Femur (tissue), 1 donor: ENCODE measurements at places on chromosomes 3 and 15.

- DNase-seq: no peak
Measured at GRCh38 chr15:62208884-62209283, 43.8 kb upstream of the C2CD4B start.

GRCh38 chr3:96012939-96013338 lies 801.5 kb upstream of the EPHA6 start:
- DNase-seq: no peak

- no peak for DNase-seq
Measured at GRCh38 chr3:115040673-115041286, 106.3 kb downstream of the ZBTB20 start.

DNA sequence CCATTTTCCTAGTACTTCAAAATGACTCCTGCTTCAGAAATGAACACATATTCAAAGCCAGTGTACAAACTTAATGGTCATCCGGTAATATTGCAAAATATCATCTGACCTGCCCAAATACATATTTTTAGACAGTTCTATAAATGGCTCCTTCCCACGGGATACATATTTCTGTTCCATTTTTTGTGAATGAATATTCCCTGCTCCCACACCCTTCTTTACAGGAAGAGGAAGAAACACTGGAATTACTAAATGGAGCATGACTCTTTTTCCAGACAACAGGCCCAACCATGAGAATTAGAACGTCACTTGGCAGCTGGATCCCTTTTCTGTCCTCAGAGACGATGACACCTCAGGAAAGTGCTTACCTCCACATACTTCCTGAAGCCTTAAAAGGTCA lies 38.0 kb upstream of the CBLB start:
- peak; percentile 70 for DNase-seq

- no peak for DNase-seq
Measured at GRCh38 chr3:47663630-47664240, 85.1 kb upstream of the CSPG5 start.

DNA sequence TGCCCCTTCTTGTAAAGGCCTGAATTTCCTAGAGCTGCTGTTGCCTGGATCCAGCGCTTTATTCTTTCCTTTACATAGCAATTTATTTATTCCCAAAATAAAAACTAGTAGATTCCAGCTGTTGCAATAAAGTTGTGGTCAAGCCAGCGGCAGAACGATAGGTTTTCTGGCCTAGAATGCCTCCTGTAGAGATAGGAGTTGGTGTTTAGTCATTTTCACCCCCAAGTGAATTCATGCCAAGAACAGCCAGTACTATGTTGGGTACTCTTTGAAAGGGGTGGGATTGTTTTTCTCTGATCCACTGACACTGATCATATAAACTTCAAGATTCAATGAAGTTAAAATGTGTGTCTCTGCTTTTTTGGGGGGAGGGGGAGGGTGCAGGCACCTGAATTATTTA lies 69.7 kb downstream of the KLHL25 start:
- DNase-seq: no peak

DNA sequence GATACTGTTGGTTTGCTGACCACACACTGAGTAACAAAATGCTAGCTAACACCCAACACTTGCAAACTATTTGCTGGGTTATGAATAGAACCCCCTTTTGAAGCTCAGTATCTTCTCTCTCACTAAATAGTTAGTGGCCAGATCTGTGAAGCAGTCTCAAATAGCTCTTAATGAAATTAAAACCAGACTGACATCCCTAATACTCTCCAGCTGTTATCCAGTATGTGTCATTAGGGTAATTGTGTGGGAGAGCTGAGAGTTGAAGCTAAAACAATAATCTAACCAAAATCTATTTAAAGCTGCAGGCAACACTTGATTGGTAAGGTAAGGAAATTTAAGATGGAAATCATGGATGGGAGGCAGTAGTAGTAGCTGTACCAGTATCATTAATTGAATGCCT lies 110.4 kb upstream of the RORA start:
- no peak for DNase-seq

- DNase-seq: no peak
Measured at GRCh38 chr3:139311557-139311956, 32.3 kb upstream of the MRPS22 start.

DNA sequence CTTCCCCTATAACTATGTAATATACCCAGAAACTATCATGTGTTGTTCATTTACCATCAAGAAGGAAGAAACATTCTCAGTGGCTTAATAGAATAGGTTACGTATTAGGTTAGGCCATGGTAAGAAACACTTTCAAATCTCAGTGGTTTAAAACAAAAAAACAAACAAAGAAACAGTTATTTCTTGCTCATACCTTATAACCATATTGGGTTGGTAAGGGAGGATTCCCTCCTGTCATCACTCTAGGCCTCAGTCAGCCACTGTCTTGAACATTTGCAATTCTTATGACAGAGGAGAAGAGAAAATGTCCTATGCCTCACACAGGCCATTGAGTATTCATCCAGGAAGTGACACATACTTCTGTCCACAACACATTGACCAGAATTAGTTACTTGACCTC lies 727.7 kb upstream of the NECTIN3 start:
- DNase-seq: no peak

DNA sequence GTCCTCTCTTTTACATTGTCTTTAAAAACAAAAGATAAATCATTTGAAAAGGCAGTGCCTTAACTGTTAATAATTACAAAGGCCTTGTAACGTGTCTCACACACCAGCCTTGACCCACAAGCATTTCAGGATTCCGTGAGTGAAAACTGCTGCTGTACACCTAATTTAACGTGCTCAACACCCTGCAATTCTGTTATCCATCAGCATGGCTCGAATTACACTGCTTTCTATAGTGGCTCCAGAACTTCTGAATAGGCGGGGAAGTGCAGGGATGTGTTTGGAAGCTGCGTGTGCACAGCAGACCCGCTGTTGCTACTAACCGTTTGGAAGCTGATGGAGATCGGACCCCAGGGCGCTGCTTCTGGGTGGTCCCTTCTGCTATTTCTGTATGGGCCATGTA lies 9.9 kb upstream of the ETFA start:
- DNase-seq: no peak

- no peak for DNase-seq
Measured at GRCh38 chr3:17047162-17047561, 162.4 kb downstream of the PLCL2 start.

- DNase-seq: no peak
Measured at GRCh38 chr3:152208439-152208838, 60.3 kb upstream of the MBNL1 start.

DNA sequence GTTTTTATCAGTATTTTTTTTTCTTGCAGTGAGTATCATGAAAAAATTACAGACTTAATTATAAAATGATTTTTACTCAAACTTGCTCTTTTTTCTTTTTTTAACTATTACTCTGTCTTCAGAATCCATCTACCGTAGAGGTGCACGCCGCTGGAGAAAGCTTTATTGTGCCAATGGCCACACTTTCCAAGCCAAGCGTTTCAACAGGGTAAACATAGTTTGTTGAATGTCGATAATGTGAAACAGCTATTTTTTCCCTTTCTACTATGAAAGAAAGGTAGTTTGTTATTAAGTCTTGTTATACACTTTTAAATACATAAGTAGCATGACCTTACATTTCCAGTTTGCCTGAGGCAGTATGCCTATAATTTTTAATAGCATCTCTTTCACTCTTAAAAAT lies 45.6 kb downstream of the PRKCI start:
- DNase-seq: no peak

- DNase-seq: no peak
Measured at GRCh38 chr3:188824566-188824965, 347.2 kb upstream of the TPRG1 start.

DNA sequence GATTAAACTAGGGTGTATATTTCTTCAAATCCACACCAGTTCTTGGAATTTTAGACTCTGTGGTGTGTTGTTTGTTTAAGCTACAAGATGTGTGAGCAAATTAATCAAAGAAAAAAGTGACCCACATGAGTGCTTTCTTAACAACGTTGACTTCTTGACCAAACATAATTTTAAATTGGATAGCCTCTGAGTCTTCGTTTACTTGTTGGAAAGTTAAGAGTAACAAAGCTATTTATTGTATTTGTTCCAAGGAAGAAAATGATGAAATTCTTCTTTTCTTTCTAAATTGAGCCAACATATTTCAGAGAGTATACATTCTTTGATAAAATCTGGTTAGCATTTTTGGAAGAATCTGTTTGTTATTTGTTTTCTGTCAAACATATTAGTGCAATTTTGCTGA lies 99.9 kb upstream of the IGSF10 start:
- no peak for DNase-seq

DNA sequence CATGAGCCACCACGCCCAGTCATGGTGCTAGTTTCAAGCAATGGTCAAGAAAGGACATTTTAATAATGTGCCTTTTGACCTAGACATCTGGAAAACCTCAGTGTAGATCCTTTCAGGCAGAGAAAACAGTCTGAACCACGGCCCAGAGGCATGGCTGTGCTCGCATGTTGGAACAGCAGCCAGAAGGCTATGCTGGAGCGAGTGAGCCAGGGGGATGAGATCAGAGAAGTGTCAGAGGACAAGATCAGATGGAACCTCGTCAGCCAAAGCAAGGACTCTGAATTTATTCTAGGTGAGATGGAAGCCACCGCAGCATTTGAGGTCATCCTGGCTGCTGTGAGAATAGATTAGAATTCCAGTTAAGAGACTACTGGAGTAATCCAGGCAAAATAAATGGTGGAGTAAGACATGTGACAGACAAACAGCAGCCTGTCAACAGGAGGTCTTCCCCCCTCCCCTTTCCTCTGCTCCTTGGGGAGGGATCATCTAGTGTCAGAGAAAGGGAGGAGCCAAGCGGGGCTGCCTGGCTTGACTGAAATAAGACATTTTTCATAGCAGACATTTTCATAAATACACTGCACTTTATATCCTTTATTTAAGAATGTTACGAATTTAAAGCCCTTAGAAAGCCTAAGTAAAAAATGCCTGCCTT lies 40.4 kb upstream of the ACKR4 start:
- DNase-seq: peak; percentile 82

DNA sequence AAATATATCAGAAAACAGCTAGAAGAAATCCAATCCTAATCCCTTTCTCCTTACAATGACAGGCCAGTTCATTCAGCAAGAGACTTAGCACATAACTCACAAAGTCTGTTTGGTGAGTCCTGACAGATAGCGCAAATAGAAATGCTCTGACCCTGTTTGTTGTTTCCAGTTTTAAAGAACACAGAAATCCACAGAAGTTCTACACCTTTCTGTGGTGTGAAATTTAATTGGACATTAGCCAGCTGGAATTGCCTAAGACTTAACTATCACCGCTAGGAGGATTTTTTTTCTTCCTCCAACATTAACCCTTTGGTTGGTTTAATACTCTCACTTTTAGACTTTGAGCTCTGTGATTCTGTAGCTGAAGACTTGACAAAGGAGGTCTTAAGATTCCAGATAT lies 30.8 kb downstream of the HDC start:
- DNase-seq: no peak

DNA sequence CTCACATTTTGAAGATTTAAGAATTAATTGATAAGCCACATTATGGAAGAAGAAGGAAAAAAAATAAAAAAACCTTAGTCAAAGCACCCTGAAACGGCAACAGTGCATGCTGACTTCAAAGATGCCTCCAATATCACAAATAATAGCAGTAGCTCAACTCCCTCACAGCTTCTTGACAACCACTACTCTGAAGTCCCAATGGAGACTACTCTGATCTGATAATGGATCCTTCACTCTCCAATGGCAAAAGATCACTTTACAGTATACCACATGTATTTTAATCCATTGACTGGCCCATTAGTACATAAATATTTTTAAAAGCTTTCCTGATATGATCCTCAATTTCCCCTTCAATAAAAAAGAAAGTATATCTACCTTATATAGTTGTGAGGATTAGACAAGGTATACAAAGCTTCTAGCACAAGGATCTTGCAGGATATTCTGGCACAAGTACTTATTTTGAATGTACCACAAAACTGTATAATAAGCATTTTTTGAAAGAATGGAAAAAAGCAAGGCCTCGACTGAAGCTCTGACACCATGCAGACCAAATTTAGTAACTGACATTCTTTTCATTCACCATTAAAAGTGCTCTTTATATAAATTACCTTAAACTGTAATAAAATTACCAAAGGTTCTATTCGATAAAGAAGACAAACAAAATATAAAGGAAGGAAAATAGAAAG lies 91.9 kb downstream of the PEAK1 start:
- DNase-seq: no peak

DNA sequence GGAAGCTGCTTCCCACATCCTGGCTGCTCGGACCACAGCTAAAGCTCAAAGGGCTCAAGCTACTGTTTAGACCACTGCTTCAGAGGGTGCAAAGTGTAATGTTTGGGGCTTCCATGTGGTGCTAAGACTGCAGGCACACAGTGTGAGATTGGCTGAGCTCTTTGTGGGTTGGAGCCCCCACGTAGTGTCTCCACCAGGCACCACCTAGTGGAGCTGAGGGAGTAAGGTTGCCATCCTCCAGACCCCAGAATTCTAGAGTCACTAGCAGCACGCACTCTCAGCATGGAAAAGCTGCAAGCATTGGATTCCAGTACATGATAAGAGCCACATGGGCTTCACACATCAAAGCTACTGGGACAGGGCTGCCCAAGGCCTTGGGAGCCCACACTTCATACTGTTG lies 9.3 kb downstream of the MKRN3 start:
- no peak for DNase-seq

DNA sequence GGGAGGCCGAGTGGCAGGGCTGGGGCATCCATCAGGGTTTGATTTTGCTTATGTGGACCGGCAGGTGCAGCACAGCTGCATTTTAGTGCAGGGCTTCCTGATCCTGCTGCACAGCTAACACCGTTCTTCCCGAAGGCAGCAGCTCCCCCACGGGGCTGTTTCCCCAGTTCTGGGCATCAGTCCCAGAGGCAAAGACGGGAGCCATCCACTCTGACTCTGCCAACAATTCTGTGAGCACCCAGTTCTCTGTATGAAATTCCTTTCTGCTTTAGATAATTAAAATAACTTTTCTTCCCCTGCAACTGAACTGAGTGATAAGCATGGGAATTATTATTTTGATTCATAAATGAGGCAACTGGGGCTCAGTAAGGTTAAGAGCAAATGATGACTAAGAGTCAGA lies 262.9 kb upstream of the ATP10A start:
- DNase-seq: no peak

GRCh38 chr3:3800685-3801493 lies 1.7 kb downstream of the LRRN1 start:
- peak; percentile 50 for DNase-seq

DNA sequence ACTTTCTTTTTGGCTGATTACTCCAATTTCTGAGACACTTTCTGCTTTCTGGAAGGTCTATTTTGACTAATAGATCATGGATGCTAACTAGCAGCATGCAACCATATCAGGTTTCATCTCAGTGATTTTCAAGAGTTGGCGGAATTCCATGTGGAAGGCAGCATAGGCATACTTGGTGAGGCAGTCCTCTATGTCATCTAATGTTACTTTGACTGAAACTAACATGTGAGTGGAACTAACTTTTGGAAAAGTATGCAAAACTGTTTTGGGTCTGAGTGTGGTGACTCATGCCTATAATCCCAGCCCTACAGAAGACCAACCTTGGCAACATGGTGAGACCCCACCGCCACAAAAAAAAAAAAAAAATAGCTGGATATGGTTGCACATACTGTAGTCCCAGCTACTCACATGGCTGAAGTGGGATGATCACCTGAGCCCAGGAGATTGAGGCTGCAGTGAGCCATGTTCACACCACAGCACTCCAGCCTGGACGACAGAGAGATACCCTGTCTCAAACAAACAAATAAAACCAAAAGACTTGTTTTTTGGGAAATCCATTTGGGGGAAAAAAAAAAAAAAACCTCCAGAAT lies 1033.7 kb downstream of the ROBO1 start:
- no peak for DNase-seq

GRCh38 chr15:48888191-48888590 lies 10.3 kb downstream of the EID1 start:
- no peak for DNase-seq

GRCh38 chr15:68593341-68593740 lies 14.5 kb downstream of the CORO2B start:
- no peak for DNase-seq
